Activated T-cell treated with anti-CD3 and anti-CD28 coated beads, Interleukin-2, amount 50 U/mL, for 1 hour (primary cell): ENCODE measurements at places on chromosomes 16 and 17.

GRCh38 chr17:80257716-80258213 lies 2.9 kb upstream of the RNF213 start:
- no peak for DNase-seq

- no peak for DNase-seq
Measured at GRCh38 chr17:68775318-68775717, 174.2 kb upstream of the FAM20A start.

DNA sequence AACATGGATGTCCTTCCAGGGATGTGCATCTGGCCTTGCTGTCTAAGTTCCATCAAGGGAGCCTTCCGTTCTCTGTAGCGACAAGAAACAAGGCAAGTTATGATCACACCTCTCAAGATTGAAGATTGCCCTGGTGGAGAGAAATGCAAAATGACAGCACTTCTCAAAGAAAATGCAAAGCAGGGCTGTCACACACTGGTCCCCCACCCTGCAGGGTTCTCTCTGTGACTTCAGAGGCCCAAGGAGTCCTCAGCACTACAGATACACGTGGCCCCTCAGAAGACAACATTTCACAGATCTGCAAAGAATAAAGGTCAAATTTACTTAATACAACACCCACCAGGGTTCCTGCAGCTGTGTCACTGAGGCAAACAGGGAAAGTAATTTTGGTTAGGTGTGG lies 60.7 kb upstream of the TEX2 start:
- DNase-seq = no peak

- DNase-seq = no peak
Measured at GRCh38 chr17:9185142-9185541, 163.8 kb downstream of the NTN1 start.

DNA sequence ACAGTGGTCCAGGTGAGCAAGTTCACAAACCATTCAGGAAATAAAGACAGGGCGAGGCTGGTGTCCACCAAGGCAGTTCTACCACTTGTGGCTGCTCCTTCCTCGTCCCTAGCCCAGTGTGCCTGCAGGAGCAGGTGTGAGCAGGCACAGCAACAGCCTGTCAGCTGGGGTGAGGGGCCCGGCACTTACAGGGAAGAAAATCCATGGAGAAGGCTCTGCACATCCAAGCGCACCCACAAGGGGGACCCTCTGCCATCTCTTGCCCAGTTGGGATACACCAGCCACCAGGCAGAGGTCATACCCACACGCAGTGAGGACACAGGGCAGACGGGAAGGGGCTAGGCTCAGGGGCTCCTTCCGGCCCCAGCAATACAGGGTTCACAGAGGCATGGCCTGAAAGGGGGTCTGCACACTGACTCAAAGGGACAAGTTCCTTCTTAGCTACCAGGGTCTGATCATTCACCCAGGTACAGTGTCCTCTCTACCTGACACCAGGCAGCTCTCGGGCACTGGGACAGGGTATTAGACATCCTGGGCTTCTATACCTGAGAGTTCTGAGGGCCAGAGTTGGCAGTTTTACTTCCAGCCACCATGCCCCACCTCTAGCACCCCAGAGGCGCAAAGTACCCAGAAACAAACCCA lies 27.0 kb downstream of the CDIP1 start:
- no peak for DNase-seq

DNA sequence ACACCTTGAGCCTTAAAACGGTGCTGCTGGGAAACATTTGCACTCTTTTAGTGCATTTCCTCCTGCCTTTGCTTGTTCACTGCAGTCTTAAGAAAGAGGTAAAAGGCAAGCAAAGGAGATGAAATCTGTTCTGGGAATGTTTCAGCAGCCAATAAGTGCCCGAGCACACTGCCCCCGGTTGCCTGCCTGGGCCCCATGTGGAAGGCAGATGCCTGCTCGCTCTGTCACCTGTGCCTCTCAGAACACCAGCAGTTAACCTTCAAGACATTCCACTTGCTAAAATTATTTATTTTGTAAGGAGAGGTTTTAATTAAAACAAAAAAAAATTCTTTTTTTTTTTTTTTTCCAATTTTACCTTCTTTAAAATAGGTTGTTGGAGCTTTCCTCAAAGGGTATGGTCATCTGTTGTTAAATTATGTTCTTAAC lies 4.4 kb downstream of the SOX9 start:
- no peak for DNase-seq

- DNase-seq = no peak
Measured at GRCh38 chr16:314795-315299, 31.9 kb downstream of the PDIA2 start.

DNA sequence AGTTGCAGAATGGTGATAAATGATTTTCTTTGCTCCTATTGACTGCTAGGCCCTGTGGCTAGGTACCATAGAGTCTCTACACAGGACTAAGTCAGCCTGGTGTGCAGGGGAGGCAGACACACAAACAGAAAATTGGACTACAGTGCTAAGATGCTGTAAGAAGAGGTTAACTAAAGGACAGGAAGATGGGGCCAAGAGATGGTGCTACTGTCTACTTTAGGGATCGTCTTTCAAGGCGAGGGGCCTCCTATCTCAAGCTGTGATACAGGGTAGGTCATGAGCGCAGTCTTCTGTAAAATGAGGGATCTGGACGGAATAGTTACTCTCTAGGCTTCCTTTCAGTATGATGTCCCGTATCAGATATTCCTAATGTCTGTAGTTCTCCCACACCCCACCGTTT lies 817 bp downstream of the NME1 start:
- DNase-seq = no peak

GRCh38 chr17:21061158-21061835 lies 18.5 kb upstream of the USP22 start:
- no peak for DNase-seq

DNA sequence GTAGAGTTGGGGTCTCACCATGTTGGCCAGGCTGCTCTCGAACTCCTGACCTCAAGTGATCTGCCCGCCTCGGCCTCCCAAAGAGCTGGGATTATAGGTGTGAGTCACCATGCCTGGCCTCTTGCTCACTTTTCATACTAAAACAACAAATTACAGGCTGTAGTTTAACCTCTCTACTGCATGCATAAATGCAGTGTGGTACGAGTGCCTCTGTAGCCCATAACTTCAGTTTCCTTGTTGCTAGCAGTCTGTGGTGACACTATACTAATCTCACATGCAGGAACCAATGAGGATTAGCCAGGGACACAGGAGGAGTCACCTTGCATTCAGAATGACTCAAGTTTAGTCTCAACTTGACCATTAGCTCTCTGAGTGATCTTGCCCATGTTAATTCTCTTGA lies 20.1 kb downstream of the HMOX2 start:
- no peak for DNase-seq

- DNase-seq = no peak
Measured at GRCh38 chr17:77990301-77990700, 31.8 kb downstream of the TNRC6C start.

GRCh38 chr17:78484271-78485246 lies 92.6 kb downstream of the DNAH17 start:
- peak; percentile 80 for DNase-seq

- DNase-seq = peak; percentile 14
Measured at GRCh38 chr17:83062818-83063671, 16.4 kb upstream of the METRNL start.

- no peak for DNase-seq
Measured at GRCh38 chr16:50559804-50560514, 11.8 kb downstream of the NKD1 start.

DNA sequence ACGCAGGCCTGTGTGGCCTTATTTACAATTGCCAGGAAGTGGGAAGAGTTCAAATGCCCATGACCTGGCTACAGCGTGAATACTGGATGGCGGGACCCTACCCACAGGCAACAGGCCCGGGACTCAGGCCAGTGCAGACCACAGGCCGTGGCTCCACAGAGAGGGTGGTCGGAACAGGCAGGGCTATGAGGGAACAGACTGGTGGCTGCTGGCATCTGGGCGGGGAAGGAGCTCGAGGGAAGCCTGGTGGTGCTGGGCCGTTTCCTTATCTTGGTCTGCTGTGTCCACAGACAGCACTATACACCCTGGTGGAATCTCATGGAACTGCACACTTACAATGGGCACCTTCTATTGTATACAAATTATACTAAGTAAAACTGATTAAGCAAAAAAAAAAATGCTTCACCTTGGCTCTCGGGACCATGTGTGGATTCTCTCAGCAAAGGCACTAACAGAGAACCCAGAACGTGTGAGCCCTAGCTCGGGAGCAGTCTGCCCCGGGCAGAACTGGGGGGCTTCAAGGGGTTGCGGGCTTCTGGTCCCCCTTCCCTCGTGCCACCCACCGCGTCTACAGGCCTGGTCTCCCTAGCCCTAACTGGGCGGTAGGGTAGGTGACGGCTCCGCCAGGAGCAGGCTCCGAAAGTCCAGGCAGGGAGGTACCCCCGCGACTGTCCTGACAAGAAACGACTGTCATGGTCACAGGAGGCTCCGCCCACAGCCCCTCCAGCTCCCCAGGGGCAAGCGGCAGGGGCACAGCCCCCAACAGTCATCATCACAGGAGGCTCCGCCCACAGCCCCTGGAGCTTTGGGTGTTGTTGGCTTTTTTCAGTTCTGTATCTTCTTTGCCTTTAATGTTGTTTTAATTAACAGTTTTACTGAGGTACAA lies 21.8 kb downstream of the CEP131 start:
- no peak for DNase-seq
